ENCODE measurements at places on chromosomes 2 and 18. TPM values are rescaled to one million over a fixed set of nuclear protein-coding genes. Genes with fewer than 3 reads are reported as not detected.
A peak's percentile ranks its signal among the peaks of the same experiment; 100 is the strongest.

GRCh38 chr2:63743982-63744966, 97.4 kb upstream of the UGP2 start:
- DNase-seq, result no peak

Gene HNMT
- total RNA-seq, result 54.6 TPM

DNA sequence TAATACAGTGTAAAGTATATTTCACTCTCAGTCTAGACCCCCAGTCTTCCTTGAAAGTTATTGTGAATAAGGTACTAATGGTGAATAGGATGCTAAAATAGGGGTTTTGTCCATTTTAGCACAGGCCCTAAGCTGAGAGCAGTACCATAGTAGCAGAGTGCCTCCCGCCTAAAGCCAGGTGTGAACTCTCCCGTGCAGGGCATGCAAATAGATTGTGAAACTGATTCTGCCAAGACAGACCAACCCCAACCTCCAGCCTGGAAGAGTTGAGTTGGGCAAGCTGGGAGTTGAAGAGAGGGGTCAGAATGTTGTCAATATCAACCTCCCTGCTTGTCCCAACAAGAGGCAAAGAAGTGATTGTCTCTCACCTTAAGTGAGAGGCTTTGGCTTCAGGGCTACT, 97.4 kb upstream of the CYRIA start:
- DNase-seq, result no peak

Gene TUBA3D
- total RNA-seq, result 8.0 TPM

Gene SLC11A1
- total RNA-seq, result 7.4 TPM

DNA sequence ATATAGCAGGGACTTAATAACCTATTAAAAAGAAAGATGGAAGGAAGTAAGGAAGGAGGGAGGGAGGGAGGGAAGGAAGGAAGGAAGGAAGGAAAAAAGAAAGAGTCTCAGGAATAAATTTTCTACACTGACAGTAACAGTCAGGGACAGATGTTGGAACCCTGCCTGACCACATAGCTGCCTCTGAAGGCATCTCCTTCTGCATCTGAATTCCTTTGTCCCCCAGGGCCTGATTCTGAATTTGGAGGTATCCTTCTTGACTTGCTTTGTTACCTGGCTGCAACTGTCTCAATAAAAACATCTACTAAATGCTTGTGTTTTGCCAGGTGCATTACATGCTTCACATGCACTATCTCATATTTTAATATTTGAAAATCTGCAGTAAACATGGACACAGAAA, 17.4 kb upstream of the LRATD1 start:
- DNase-seq, result no peak

DNA sequence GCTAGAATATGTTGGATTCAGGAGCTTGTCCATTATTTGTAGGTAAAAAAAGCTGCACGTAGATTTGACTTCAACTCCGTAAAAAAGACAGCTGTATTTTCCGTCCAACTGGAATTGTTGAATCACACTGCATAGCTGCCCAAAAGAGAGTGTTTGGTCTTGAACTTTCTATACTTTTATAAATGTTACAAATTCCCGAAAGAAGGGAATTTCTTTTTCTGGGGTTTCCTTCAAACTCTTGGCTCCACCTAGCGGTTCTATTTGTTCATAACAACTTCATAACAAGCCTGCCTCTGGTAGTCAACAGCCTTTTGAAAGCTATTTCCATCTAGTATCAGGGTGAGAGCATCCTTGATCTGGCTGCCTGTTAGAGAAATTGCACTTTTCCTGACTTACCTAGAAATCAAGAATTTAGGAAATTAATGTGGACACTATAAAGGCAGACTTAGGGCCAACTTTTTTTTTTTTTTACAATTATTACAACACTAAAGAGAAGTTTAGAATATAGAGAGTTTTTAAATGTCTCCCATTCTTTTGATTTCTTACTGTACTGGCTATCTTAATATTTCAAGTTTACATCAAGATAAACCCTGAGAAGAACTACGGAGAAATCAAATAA, 48.1 kb downstream of the TMEM185B start:
- no peak for DNase-seq

DNA sequence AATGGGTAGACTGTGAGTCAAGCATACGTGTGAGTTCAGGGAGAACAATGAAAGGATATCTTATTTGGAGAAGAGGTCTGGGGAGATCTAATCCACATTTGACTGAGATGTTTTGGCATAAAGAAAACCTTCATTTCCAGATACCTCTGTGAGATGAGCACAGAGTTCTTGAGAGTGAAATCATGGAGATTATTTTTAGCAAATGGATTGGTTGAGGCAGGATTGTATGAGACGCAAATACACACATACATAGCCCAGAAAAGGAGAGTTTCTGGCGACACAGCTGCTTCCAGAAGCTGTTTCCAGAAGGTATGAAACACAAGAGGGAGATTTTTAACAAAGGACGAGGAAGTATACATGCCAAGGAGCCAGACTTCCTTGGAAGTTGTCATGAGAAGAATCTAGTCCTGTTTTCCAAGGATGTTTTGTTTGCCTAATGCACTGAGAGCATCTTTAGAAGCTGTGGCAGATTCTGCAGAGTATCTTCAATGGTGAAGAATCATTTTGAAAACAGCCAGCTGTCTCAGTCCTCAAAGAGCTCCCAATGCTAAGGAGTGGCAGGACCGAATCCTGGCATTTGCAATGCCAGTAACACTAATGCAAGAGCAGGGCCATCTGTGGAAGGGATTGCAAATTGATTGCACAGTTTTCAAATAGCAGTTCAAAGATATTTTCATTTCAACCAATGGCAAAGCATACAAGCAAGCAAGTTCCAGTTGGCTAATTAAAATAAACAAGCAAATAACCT, 177.2 kb downstream of the SETBP1 start:
- DNase-seq, result no peak

Gene CSRNP3
- total RNA-seq, result 2.6 TPM

DNA sequence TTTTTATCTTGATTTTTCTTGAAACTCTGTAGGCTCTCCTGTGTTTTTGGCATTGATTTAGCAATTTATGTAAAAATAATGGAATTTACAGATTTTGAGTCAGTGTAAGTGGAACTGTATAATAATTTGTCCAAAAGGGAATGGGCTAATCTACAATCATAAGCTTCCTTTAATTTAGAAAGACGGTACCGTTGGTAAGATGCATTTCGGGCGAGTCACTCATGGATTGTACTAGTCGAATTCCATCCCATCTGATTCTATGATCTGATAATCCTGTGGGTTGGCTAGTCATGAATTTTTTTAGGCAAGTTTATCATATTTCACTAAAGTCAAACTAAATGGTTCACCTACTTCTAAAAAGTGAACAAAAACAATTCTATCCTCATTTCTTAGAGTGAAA, 133.4 kb downstream of the ZNF407 start:
- DNase-seq, result no peak

Gene SERPINB3
- total RNA-seq, result not detected

DNA sequence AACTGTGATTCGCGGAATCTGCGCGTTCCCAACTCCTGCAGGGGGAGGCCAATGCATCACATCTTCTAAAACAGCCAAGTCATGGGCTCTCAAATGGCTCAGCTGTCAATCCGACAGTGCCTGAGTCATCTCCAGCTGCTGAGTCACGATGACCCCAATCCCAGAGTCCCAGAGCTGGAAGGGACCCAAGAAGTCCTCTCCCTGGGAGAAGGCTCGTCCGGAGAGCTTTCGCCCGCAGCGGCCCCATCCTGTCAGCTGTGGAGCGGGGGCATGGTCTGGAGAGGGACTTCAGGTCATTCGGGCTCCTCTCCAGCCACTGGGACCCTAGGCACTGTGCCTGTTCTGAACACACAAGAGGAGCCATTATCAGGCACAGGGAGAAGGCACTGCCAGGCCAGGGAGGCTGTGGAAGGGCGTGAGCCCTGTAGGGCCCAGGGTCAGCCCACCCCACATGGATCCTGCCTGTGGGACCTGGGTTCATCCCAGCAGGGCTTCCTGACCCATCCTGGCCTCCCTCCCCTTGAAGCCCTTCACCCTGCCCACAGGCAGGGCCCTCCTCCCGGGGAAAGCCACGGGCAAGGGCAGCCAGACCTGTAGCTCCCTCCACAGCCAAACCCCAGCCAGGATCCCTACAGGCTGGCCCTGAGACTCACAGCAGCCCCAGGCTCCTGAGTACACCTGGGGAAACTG, 47.6 kb upstream of the GPC1 start:
- peak; percentile 67 for DNase-seq

Gene FECH
- 137 TPM for total RNA-seq

DNA sequence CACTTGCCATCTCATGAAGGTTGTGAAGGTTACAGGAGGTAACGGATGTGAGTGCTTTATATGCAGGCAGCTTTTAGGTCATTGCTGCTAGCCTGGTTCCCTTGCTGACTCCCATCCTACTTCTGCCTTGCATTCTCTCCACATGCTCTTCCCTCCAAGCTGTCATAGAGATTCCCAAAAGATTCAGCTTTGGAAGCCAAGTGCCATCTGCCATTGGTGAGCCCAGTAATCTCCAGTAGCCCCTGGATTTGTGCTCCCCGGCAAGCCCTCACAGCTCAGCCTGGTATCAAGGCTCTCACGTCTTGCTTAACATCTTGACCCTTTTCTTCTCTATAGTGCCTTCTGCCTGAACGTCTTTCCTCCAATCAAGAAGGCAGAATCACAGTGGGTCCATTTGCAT, 61.6 kb downstream of the MYT1L start:
- no peak for DNase-seq

Gene PSMA8
- total RNA-seq, result not detected

DNA sequence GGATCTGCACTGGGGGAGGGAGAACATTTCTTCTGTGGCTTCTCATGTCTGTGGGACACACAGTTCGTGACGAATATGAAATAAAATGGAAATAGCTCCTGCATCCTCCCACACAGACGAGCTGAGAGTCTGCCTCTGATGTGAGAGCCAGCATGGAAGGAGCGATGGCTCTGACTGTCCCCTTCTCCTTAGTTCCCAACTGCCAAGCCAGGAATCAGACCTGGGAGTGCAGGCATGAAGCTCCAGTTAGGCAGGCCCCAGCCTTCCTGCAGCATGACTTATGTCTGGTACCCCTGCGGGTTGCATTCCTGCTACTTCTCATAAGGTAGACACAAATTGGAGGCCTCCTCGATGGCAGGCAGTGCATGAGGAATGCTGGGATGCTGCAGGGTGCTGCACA, 56.2 kb downstream of the PRKCE start:
- DNase-seq, result no peak

DNA sequence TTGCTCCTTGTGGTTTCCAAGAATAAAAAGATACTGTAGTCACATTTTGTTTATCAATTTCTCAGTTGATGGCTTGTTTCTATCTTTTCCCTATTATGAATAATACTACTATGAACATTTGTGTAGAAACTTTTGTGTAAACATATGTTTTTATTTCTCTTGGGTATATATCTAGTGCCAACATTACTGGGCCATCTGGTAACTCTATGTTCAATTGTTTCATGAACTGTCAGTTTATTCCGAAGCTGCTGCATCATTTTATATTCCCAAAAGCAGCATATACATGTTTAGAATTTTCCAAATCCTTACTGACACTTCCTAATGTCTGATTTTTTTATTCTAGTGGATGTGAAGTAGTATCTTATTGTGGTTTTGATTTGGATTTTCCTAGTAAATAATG, 737.6 kb upstream of the TMEFF2 start:
- DNase-seq, result no peak

DNA sequence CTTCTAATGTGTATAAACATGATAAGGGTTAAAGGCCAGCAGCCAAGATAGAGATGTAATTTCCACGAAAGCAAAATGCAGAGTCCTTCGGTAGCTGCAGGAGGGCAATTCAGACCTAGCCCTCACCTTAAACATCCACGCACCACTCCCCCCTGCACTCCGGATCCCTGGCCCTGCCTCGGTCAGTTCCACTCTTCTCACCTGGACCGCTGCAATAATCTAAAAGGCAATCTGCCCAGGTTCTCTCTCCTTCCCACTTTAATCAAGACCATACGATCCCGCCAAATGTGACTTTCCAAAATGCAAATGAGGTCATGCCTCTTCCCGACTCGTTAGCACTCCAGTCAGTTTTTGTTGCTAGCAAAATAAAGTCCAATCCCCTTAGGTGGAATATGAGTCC, 485.2 kb downstream of the EIPR1 start:
- no peak for DNase-seq

- DNase-seq, result no peak
Measured at GRCh38 chr18:31268985-31269406, 49.0 kb upstream of the DSG1 start.

Gene IL1R2
- total RNA-seq, result 8.2 TPM

DNA sequence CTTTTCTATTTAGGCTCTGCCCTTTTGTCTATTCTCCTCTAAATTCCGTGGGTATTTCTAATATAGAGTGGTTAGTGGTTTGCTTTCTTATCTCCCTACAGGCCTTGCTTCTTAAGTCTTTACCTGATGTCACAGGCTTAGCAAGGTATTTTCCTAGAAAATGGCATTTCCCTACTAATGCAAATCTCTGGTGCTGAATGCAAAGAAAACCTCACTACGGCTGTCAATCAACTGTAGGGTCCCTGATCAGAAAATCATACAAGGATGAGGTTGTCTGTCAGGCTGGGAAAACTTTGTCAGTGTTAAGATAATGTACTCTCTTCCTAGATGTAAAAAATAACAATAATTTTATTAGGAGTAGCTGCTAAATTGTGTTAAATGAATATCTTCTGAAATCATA, 27.1 kb upstream of the DSC1 start:
- DNase-seq, result no peak

- no peak for DNase-seq
Measured at GRCh38 chr2:27270670-27271069, 4.6 kb upstream of the DNAJC5G start.

DNA sequence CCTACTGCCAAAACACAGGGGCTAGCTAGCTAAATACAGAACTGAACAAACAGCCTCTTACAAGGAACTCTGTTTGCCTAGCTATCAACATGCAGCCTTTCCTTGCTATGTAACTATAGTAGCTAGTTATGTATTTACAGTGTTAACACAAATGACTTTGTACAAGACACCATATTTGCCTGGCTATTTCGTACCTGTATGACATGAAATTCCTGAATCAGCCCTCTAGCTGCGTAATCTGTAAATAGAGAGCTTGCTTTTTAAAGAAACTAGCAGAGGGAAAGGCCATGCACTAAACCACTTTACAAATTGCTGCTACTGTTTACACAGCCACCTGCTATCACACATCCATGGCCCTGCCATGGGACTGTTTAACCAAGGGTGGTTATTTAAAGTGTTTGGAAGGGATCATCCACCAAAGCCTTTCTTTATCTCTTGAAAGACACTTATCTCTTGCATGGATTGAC, 248.7 kb downstream of the TFCP2L1 start:
- DNase-seq, result no peak

- DNase-seq, result no peak
Measured at GRCh38 chr18:40676668-40677067, 1278.4 kb upstream of the PIK3C3 start.

Gene SOX11
- not detected for total RNA-seq

DNA sequence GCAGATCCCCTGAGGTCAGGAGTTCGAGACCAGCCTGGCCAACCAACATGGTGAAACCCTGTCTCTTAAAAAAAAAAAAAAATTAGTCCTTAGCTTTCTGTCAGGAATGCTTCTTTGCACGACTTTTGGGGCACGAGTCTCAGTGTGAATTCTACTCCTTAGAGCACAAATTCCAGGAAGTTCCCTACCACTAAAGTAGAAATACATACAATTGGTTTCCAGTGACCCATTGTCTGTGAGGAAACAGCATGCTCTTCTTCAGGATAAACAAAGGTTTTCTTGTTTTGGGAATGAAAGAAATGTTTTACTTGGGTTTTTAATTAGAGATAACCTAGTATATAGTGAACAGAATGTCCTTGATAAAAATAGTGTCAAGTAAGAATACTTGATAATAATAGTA, 23.7 kb downstream of the PSMA8 start:
- no peak for DNase-seq

Data from uterus (tissue), 4 donors.